Activated effector memory CD4-positive, alpha-beta T cell treated with anti-CD3 and anti-CD28 coated beads, Interleukin-2, amount 50 U/mL, for 16 hours (primary cell): ENCODE measurements at places on chromosomes 1 and 21.

DNA sequence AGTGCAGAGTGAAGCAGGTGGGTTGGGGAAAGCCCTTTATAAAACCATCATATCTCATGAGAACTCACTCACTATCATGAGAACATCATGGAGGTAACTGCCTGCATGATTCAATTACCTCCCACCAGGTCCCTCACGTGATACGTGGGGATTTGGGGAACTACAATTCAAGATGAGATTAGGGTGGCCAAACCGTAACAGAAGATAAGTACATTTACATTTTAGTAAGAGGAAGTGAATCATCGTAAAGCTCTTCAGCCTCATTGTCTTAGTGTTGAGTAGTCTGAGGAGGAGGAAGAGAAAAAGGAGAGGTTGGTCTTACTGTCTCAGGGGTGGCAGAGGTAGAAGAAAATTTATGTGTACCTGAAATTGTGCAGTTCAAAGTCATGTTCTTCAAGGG is 1053.4 kb upstream of the ADGRL4 start:
- no peak for DNase-seq

- no peak for DNase-seq
Measured at GRCh38 chr1:51768971-51769588, 109.4 kb downstream of the NRDC start.

GRCh38 chr1:10640843-10641553 is 155.4 kb downstream of the CASZ1 start:
- DNase-seq: no peak

- DNase-seq: no peak
Measured at GRCh38 chr1:24120965-24121364, 9.0 kb upstream of the MYOM3 start.

DNA sequence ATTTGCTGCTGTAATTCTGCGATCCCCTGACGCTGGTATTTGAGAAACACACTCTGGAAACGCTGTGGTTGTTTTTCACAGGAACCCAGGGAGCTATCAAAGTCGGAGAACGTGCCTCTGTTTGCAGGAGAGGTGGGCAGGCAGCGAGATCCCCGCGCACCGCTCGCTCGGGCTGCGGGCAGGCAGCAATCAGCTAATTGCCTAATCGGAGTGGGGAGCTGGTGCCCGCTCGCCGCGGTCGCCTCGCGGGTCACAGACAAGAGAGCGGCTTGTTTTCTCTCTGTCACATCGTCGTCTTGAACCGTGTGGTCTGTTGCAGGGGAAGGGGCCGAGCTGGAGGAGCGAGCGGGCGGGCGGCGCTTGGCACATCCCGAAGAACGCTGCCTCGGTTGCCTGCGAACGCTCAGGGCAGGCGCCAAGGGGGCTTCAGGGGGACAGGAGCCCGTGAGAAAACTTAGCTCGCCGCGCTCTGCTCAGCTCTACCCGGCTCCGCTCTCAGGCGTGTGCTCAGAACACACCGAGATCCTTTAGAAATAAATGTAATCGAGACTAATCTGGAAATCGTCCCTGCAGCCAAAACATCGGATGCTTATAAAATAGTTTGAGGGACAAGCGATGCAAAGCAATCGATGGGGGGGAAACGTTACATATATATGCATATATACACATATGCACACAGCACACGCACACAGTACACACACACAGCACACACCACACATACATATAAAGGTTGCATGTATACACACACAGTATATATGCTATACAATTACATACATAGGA is 93.6 kb upstream of the SMYD2 start:
- no peak for DNase-seq

- no peak for DNase-seq
Measured at GRCh38 chr1:164296172-164296571, 262.8 kb upstream of the PBX1 start.

DNA sequence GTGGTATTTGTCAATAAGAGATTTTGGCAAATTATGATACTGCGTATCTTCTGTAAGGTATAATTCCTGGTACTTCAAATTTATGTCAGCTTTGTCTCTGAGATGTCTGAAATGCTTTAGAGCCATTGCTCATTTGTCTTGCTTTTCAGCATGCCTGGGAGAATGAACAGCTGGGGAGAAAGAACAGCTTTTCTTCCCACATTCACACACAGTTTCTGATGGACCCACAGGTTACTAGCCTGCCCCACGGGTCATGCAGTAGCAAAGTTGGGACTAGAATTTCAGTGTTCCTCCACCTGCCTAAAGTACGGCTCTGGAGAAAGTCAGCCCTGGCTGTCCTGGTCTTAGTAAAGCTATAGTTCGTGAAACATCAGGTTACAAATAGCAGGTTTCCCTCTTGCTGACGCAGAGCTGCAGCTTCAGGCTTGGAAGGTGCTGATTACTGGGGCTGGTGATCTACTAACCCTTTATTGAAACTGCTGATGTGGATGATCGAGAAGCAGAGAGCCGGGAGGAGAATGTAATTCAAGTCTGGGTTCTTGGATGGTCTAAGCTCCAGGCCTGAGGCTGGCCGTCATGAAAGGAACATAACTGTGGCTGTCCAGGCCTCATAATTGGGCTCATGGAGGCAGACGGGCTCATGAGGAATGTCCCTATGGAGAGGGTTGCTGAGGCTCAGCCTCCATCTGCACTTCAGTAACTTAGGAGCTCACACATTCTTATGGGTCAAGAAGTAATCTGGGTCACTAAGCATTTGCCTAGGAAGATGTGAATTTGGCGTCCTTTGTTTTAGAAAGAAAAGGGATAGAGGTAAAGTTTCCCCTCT is 12.4 kb downstream of the GALNT2 start:
- DNase-seq: no peak

DNA sequence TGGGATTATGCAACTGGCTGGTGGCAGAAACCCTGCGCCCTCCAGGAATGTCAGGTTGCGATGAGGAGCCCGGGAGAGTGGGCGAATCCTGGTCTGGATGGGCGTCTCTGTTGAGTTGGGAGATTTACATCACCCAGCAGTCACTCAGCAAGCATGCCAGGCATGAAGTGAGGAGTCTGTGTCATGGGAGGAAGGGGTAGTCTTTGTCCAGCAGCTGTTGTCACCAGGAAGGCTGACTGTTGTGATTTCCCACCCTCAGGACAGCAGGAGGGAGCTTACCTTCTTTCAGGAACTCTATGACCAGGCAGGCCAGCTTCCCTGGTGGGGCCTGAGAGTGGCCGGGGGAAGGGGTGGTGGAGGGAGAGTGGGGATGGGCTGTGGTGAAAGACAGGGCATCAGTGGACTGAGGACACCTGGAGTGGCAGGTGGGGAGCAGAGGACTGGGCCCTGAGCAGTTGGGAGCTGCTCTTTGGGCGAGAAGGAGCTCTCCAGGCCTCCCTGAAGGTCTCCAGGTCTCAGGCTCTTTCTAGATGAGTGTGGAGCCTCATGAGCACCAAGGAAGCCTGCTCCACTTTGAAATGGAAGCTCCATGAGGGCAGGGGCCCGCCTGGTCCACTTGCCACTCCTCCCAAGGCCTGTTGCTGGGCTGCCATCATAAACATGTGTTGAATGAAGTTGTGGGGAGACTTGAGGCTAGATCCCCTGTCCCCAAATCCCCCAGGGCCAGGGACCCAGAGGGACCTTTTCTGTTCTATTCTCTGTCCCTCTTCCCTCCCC is 21.3 kb upstream of the PKP1 start:
- DNase-seq: no peak

GRCh38 chr1:62573675-62574074 is 23.6 kb upstream of the ANGPTL3 start:
- DNase-seq: no peak

DNA sequence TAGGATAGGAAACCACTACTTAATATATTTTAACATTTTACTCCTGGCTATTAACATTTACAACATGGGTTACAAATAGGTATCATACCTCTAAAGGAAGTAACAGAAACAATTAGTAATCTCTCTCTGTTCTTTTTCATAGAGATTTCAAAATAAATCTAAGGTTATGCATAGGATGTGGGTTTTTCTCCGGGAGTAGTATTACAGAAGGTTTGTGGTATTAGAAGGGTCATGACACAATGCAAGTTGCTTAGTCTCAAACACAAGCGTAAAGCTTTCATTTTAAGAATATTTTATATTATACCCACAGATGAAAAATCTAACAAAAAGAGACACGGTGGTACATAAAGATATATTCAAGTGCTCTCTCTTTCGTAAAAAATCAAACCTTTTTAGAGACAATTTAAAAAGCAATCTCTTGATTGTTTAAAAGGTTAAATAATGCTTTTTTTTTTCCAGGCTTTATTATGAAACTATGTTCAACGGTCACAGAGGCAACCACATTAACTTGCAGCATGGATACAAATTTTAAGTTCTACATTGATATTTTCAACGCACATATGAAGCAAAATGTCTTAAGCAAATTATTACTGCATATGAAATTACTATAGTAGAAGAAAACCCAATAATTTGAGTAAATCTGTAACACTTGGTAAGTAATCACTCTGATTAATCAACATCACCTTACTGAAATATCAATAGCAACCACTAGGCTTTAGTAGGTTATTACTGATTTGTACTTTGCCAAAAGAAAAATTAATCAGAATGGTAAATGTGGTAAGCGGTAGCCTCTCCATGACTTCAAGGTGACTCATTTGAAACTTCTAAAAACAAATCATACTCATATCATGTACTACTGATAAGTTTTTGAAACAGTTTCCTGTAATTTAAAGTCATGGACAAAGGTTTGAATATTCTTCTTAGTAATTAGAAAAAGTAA is 97.4 kb upstream of the GFI1 start:
- no peak for DNase-seq

DNA sequence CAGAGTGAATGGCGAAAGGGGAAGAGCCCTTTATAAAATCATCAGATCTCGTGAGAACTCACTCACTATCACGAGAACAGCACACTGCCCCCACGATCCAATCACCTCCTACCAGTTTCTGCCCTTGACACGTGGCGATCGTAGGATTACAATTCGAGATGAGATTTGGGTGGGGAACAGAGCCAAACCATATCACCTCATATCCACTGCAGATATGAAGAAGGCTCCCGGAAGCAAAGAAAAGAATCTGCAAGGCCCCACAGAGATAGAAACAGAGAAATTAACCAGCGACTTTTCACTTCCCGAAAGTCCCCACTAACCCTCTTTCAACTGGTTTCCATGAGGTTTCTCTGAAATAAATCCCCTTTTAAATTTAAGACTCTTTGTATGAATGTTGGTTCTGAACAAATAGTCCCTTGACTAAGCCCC is 86.2 kb upstream of the IRF2BP2 start:
- no peak for DNase-seq

DNA sequence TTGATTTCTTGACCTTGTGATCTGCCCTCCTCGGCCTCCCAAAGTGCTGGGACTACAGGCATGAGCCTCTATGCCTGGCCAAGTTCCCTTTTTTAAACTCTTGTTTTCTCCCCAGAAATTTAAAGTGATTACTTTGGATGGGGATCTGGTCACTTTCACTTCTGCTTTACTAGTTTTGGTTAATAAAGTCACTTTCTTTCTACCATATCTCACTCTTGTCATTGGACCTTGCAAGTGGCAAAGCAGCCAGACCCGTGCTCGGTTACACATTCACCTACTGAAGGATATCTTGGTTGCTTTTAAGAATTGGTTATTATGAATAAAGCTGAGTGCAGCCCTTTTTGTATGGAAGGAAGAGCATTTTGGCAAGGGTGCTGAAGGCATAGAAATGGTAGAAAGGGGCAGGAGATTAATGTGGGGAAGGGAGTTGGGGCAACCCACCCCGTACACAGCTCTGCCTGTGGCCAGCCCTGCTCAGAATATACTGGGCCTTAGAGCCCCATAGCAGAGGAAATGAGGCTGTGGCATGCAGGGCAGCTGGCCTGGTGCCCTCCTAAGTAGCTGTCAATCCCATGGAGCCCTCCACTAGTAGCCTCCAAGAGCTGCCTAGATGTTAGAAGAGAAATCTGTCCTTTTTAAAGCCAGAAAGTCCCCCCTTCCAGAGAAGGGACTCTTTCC is 40.7 kb downstream of the CD2 start:
- DNase-seq: no peak

DNA sequence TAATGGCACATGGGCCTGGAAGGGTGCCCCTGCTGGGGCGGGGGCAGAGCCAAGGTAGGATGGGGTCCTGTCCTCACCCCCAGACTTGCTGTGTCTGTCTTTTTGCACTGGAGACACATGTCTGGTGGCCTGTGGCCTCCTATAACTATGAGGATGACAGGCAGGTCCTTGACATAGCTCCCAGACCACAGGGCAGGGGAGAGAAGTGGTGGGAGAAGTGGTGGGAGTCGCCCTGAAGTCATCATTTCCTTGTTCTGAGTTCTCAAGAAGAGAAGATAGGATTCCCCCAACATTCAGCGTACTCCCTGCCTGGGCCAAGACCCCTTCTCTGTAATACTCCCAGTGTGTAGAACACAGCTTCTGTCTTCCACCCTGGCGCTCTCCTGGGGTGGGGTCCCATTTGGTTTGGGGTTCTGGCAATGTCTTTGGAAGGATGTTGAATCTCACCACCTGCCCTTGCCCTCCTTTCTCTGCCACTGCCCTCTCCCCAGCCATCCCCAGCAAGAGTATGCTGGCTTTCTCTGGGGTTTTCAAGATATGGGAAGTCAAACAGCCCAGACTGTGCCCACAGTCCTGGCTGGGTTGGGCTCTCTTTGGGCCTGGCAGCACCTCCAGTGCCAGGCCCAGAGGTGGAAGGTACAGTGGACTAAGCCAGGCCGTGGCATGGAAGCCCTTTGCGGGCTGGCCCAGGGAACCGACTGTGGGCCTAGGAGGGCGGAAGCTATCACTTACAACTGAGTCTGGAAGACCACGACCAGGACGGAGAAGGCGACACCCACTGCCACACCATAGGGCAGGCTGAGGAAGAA is 19.4 kb downstream of the SLC26A9 start:
- DNase-seq: peak; percentile 51

- DNase-seq: no peak
Measured at GRCh38 chr1:112033439-112034120, 44.1 kb upstream of the KCND3 start.

DNA sequence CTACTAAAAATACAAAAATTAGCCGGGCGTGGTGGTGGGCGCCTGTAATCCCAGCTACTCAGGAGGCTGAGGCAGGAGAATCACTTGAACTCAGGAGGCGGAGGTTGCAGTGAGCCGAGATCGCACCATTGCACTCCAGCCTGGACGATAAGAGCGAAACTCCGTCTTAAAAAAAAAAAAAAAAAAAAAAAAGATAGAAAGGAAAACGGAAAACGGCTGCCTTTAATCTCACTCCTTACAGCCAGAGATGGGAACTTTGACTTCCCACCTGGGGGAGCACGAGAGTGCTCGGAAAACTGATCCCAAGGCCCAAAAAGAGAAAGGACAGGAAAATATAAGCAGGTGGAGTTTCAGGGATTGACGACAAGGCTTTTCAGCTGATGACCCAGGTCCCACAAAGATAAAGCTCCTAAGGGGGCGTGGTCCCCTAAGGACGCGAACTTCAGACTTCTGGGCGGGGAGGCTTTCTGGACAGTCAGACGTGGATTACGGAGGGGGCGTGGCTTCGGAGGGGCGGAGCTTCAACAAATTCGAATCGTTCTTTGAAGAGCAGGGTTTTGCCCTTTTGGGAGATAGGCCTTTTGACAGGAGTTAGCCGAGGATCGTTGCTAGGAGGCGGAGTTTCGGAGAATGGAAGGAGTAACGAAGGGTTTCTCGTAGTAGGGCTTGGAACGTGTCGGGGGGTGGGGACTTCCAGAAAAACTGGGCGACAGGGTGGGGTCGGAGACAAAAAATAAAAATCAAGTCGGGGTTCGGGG is 958 bp upstream of the CKS1B start:
- DNase-seq: peak; percentile 96

GRCh38 chr1:38293567-38293966 is 247.0 kb upstream of the POU3F1 start:
- no peak for DNase-seq
